ENCODE measurements at places on chromosomes 7 and 10.
A peak's percentile ranks its signal among the peaks of the same experiment; 100 is the strongest.

DNA sequence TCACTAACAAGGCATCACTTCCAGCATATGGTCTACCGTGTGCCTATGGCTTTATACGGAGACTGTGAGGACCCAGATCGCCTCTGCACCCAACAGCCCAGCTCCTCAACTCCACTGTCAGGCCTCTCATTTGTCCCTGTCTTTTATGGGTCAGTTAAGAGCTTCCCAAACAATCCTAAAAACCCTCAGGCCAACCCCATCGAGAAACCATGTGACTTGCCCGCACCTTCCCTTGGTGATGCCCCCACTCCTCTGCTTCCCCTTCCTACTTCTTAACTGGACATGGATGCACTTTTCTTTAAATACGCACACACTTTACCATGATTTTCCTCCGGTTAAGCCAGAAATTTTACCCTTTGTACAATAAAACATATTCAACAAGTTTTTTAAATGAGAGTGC lies 46.8 kb downstream of the BAIAP2L1 start:
- DNase-seq: no peak

- no peak for DNase-seq
Observed at GRCh38 chr7:142485617-142486226, 227.9 kb upstream of the PRSS58 start.

DNA sequence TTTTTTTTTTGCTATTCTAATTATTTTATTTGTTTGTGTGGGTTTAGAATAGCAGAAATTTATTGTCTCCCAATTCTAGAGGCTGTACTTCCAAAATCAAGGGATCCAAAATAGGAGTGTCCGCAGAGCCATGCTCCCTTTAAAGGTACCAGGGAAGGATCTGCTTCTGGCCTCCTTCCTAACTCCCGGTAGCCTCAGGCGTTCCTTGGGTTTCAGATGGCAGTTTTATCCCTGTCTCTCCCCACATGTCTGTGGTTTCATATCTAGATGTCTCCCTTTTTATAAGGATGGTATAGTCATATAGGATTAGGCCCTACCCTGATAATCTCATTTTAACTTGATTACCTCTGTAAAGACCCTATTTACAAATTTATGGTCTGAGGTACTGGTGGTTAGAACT lies 48.4 kb downstream of the BMPR1A start:
- no peak for DNase-seq

DNA sequence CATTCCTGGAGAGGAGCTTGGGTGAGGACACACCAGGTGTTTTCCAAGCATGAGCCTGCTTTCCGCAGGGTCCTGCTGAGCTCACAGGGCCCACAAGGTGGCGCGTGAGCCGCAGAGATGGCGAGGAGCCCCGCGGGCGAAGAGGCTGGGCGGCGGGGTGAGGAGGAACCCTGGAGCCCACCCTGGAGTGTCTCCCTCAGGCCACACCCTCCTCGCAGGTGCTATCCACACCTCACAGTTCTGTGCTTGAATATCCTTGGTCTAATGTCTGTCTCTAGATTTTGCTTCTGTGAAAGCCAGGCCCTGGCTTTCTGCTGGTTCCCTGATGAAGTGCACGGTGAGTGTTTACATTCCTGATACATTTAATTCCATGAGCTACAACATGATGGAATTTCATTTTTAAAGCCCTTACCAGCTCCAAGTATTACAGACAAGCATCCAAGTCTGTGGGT lies 433.6 kb downstream of the ACTR3B start:
- DNase-seq: no peak

- no peak for DNase-seq
Observed at GRCh38 chr7:11668727-11669126, 163.3 kb downstream of the THSD7A start.

GRCh38 chr7:100219271-100219737 lies 445 bp upstream of the PVRIG start:
- no peak for DNase-seq

DNA sequence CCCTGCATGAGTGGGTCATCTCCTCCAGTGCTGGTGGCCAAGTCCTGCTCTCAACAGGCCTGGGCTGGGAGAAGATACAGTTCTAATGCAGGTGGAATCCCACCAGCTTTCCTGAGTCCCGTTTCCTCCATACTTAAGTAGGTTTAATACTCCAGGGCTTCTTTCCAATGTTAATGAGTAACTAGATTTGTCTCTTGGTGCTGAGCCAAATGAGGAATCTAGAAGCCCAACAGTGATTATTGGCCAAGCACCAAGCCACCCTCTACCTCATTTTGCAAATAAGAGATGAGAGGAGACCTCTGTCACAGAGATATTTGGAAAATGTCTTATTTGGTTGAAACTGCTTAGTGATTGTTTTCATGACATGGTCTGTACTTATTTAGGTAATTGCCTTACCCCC lies 37.1 kb downstream of the STARD3NL start:
- DNase-seq: no peak

DNA sequence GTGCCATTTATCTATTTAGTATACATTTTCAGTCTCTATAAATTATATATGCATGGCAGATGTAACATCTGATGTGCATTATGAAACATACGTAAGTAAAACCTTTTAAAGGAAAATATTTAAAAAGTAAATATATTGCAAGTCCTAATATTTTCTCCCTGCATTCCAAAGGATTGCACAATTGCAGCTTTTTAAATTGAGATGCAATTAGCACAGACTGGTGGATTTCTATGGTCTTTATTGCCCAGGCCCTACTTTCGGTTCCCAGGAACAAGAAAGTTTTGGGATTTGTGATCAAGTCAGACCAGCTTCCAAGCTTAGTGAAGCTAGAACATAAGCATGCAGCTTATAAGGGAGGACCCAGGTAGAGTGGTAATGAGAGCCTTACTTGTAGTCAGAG lies 337.8 kb downstream of the NRG3 start:
- DNase-seq: no peak

GRCh38 chr7:24715171-24715570 lies 42.1 kb downstream of the GSDME start:
- no peak for DNase-seq

- DNase-seq: no peak
Observed at GRCh38 chr7:158024881-158025280, 562.7 kb downstream of the PTPRN2 start.

DNA sequence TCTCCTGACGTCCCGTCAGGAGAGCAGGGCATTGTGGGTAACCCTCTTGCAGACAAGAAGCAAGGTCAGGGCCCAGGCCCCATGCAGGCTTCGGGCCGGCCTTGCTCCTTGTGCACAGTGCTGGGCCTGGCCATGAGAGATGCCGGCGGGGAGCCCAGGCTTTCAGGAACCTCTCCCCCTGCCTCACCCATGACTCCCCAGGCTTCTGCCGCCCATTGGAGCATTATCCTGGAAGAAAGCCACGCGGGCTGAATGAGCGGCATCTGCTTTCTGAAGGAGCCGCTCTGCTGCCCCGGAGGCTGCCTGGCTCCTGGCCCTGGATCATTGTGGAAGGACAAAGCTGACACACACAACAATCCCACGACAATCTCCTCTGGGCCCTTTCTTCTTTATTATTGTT lies 233.5 kb downstream of the TCF7L2 start:
- DNase-seq: no peak

DNA sequence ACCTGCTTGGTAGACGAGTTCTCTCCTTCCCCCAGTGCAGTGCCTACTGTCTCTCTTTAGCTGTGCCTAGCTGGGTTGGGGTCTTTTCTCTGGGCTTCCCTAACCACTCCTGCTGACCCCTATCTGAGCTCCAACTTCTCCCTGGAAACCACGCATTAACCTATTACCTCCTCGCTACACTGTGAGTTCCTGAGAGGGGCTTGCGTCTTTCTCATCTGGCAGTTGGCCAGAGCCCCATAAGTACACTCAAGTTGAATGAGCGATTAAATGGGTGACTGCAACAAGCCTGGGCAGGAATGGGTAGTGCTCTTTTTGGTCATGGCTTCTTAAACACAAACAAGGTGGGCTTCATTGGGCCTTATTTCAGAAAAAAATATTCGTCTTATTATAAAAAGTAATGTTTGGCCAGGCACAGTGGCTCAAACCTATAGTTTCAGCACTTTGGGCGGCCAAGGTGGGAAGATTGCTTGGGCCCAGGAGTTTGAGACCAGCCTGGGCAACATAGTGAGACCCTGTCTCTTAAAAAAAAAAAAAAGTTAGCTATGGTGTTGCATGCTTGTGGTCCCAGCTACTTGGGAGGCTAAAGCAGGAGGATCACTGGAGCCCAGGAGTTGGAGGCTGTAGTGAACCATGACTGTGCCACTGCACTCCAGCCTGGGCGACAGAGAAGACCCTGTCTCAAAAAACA lies 41.4 kb downstream of the SYPL1 start:
- peak; percentile 57 for DNase-seq

GRCh38 chr7:151993977-151994676 lies 31.3 kb upstream of the GALNT11 start:
- no peak for DNase-seq

DNA sequence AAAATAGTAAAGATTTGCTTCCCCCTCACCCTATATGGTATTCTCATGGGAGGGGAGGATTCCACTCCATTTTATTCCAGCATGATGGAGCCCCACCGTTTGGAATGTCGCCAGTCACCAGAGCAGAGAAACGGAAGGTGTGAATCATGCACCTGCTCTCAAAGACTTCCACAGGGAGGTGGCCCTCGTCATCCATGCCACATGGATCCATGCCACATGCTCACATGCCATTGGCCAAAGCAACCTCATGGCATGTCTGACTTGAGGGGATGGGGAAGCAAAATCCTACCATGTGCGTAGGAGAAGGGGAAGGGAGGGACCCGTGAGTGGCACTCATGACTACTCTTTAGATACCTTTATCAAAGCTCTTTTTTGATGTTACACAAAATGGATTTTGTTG lies 256.0 kb downstream of the SKAP2 start:
- DNase-seq: no peak

DNA sequence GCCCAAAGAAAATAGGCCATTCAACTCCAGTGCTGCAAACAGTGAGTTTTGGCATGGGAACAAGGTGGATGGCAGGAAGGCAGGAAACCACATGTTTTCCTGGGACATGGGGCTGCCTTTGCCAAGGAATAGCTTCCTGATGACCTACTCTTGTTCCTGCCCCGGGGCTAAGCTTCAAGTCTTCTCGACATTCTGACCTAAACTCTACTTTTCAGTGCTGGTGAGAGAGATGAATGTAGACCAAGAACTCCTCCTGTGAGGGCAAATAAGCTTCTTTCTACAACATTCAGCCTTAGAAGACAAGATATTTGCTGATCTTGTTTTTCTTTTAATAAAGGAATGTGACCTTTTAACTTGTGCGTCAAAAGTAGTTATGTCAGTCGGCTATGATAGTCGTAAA lies 199.0 kb downstream of the GPR37 start:
- DNase-seq: no peak

GRCh38 chr10:131981429-131982184 lies at the start of gene BNIP3:
Gene BNIP3 (minus strand): TSS chr10:131981923. CDS start chr10:131981806, 117 bp downstream.
- DNase-seq: no peak

GRCh38 chr7:143016996-143017395 lies 9.9 kb downstream of the OR9A2 start:
- no peak for DNase-seq

GRCh38 chr10:74558403-74558802 lies 268.0 kb upstream of the KAT6B start:
- DNase-seq: no peak

Measured in NCI-H524 treated with DMSO at 0.1 percent for 48 hours (cell line).